ENCODE measurements at places on chromosomes 13 and 19. TPM values are rescaled to one million over a fixed set of nuclear protein-coding genes. Genes with fewer than 3 reads are reported as not detected.

FLT3LG gene
- 2.8 TPM for polyA plus RNA-seq

UBE2L5 gene
- not detected for polyA plus RNA-seq

LMTK3 gene
- polyA plus RNA-seq, result 1.3 TPM

MEF2B gene
- 2.6 TPM for polyA plus RNA-seq

TRPC4 gene
- 0.28 TPM for polyA plus RNA-seq

ZNF541 gene
- polyA plus RNA-seq, result 0.84 TPM

KASH5 gene
- polyA plus RNA-seq, result not detected

LAIR1 gene
- polyA plus RNA-seq, result 2.2 TPM
